Retinal pigment epithelial cell (primary cell): ENCODE measurements at places on chromosomes 11 and 22.

DNA sequence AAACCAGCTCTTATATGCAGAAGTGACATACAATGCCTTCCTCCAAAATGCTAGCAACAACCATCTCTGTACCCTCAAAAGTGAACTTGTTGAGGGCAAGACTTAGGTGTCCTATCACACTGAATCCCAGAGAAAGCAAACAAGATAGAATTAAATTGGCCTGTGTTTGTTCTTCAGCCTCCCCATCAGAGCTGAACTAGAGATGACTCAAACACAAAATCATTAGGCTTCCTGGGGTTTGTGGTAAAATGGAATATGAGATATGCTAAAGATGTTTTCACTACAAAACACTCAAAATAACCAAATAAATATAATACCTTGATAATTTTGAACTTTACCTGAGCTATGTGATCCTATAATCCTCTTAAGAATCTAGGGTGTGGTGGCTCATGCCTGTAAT, 31.6 kb downstream of the ZNF214 start:
- DNase-seq, result no peak

GRCh38 chr11:68939583-68940555, 36.2 kb downstream of the IGHMBP2 start:
- DNase-seq, result no peak

- no peak for DNase-seq
Measured at GRCh38 chr11:118088531-118088930, 1.8 kb upstream of the SMIM35 start.

DNA sequence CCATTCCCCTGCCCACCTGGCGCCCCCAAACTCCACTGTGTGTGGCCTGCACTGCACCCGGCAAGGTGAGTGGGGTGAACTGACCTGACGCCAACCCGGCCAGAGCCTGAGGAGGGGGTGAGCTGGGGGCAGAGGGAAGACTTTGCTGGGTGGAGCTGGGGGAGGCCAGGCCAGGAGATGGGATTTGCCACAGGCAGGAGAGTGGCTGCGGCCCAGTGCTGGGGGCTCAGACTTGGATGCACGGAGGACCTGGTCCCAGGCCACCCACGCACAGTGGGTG, 17.8 kb upstream of the FLRT1 start:
- DNase-seq, result no peak

GRCh38 chr11:7672276-7672959, 882 bp downstream of the CYB5R2 start:
- no peak for DNase-seq

GRCh38 chr11:59271811-59272327, 59.1 kb upstream of the MPEG1 start:
- DNase-seq, result no peak

- DNase-seq, result no peak
Measured at GRCh38 chr11:115080923-115081680, 402.8 kb downstream of the NXPE2 start.

DNA sequence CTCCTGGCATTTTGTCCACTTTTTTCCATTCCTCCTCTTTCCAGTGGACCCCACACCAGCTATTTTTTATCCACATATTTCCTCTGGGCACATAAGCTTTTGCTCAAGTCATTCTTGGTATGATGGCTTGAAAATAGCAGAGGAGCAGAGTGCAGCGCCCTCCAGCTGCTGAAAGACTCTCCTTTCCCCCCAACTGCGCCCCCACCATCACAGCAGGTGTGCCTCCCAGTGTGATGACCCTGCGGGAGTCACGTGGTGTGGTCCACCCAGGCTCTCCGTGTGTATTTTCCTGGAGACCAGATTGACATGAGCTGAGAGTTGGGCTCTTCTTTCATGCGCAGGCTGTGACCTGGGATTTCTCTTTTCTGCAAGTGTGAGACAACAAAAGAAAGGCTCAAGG, 1241.6 kb downstream of the TBC1D22A start:
- no peak for DNase-seq

DNA sequence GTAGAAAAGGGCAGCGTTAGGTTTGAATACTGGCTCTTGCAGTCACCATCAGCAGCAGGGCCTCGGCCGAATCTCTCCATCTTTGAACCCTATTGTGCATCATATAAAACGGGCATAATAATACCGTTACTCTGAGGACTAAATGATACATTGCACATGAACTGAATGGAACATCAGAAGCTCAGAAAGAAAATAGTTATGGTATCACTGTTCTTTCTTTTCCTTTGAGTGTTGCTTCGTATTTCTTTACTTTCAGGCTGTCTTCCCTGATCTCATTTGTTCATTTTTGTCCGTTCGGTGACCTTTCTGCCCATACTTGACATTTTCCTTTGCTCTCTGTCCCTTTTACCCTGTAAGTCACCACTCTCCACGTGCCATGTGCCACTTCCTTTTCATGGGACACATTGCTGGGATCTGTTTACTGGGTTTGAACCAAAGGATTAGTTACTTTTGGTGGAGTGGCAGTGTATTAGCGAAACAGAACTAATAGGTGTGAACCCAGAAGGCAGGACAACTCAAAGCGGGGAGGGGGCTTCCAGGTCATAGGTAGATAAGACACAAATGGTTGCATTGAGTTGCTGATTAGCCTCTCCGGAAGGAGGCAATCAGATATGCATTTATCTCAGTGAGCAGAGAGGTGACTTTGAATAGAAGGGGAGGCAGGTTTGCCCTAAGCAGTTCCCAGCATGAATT, 717 bp upstream of the ZNF202 start:
- no peak for DNase-seq

- DNase-seq, result no peak
Measured at GRCh38 chr11:10044618-10045017, 249.4 kb downstream of the SBF2 start.

GRCh38 chr22:31616315-31616980, 45.6 kb downstream of the PISD start:
- DNase-seq, result no peak

DNA sequence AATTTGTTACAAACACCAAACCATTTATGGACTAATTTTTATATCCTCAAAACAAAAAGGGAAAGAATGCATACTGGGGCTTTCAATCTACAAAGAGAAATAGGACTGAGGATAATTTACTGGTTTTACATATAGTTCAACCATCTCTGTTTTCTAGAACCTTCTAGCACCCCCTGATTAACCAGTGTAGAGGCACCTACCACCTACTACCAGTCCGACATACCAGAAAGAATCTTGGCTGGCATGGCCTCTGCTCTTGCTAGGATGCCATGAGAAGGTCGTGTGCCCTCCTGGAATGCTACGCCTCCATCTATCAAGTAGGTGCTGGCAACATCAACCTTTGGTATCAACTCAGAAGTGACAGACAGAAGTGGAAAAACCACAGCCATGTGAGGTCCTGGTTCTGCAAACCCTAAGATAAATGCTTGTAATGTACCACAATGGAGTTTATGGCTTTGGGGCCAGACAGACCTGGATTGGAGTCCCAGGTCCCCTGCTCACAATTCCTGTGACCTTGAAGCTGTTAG, 28.2 kb downstream of the MYH9 start:
- no peak for DNase-seq

GRCh38 chr11:113014262-113015097, 53.3 kb downstream of the NCAM1 start:
- no peak for DNase-seq

- no peak for DNase-seq
Measured at GRCh38 chr11:29634244-29634643, 382.6 kb downstream of the KCNA4 start.

- DNase-seq, result no peak
Measured at GRCh38 chr11:32422545-32422944, 12.8 kb downstream of the WT1 start.

DNA sequence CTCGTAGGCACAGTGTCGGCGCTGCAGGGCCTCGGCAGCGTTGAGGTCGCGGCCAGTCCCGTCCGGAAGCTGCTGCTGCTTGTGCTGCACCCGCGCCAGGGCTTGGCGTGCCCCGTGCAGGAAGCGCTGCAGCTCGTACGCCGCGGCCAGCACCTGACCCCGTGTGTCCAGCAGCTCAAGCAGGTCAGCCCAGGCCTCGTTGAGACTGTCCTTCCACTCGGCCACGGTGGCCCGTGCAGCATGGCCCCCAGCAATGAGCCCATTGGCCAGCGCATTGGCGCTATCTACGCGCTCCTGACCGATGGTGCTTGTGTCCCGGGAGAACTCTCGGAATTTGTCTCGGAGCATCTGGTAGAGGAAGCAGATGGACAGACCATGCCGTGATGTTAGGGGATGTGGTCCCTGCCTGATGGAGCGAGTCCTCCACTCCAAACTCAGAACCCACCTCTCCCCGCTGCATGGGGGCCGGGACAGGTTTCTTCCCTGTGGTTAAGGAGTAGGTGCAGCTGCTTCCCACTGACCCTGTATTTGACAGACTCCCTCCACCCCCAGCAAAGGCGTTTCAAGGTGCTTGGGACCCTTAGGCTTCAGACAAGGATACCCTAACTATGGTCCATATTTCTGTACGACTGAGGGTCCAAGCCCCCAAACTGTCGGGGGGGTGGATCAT, 13.8 kb upstream of the RBM4B start:
- DNase-seq, result no peak

- DNase-seq, result peak; percentile 87
Measured at GRCh38 chr22:36659762-36660509, 43.6 kb downstream of the CACNG2 start.

GRCh38 chr22:39595622-39596172, 25.1 kb downstream of the CACNA1I start:
- no peak for DNase-seq

DNA sequence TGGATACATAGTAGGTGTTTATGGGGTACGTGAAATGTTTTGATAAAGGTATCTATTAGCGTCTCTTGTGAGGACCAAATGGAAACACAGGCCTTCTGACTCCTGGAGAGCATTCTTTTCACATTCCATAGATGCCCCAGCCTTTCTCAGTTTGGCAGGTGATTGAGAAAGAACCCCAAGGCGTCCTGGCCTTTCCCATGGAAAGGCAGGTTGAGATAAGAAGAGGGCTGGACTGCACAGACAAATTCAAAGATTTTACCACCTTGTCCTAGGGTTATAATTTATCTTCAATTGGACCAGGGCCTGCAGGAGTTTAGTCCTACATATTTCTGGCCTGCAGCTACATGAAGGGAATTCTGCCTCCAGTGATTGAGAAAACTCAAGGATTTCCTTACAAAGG, 661 bp upstream of the OLFML1 start:
- DNase-seq, result peak; percentile 16

- no peak for DNase-seq
Measured at GRCh38 chr11:68796801-68797200, 44.9 kb downstream of the CPT1A start.

DNA sequence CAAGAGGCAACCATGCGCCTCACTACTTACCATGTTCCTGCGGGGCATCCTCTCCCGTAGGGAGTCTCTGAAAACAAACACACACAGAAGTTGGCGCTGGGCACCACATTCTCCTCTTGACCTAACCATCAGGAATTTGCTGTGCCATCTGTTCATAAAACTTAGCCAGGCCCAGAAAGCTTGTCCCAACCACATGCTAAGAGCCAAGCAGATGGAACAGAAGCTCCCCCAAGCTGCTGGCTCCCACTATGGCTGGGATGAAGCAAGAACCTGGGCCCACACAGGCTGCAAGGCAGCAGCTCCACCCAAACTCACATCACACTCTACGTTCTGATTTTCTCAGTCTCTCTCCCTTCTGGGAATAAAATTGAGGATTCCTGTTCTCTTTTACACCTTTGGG, 17.4 kb downstream of the HPS4 start:
- DNase-seq, result no peak

DNA sequence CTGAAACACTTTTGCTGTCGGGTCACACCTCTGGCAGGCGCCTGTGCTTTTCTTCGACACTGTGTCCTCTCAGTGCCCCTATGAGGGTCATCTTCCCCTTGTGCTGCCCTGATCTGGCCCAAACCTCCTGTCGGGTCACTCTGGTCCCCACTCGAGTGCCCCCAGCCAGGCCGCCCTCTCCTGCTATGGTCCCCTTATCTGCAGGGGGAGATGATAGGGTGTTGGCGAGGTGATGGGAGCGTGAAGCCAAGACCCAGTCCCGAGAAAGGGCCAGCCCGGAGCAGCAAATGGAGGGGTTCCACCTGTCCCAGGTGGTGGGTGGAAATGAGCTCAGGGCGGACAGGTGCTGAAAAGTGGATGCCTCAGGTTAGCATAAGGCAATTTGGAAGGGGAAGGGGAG, 9.7 kb downstream of the NADSYN1 start:
- DNase-seq, result no peak

DNA sequence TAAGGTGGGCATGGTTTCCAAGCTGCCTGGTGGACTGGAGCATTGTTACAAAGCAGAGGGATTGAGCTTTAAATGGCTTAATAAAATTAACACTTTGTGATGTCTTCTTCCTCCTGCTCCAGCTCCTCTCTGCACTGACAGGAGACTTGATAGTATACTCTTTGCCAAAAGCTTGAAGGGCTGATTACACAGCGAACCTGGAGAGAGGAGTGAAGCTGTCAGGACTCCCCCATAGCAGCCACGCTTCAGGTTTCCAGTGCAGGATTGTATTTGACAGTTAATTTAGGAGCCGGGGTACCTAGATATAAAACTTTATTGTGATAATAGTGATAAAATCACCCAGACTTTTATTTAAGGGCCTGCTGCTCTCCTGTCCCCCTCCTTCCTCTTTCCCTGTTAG, 50.0 kb downstream of the TRIM44 start:
- DNase-seq, result no peak
